Tibial nerve (tissue), 4 donors: ENCODE measurements at places on chromosomes 2 and 18.

- no peak for DNase-seq
- no peaks in the 10 kb centered on the region for H3K4me1 ChIP-seq
- no peak overlapping the region for H3K4me3 ChIP-seq
- H3K27ac ChIP-seq: no peak overlapping the region
- H3K27me3 ChIP-seq: no peaks in the 10 kb centered on the region
Observed at GRCh38 chr2:186883666-186884065, 34.7 kb upstream of the ZSWIM2 start.

DNA sequence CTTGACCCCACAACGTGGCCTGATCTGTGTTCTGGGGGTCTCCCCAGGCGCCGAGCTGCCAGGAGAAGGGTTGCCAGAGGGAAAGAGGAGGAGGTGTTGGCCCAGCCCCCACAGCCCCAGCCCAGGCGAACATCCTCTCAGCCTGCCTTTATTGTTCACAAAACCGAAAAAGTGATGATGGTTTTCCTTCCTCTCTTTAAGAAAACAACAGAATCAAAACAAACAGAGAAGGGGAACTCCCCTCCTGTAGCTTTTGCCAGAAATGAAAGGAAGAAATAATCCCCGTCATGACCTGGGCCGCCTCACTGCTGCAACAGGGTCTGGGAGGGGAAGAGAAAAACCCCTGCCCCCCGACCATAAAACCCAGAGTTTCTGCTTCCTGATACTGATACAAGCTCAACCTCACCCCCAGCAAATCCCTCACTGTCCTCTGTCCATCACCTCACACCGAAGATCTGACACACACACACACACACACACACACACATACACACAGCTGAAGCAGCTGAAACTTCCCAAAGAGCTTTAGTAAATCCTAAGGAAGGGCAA, 52.0 kb downstream of the ZFP36L2 start:
- no peaks in the 10 kb centered on the region for H3K36me3 ChIP-seq
- H3K4me3 ChIP-seq: no peak overlapping the region
- H3K27ac ChIP-seq: no peak overlapping the region
- no peaks in the 10 kb centered on the region for H3K27me3 ChIP-seq
- H3K4me1 ChIP-seq: peaks cover 43% of the 10 kb centered on the region
- DNase-seq: no peak

GRCh38 chr2:46539327-46540276, 60.2 kb downstream of the TMEM247 start:
- no peaks in the 10 kb centered on the region for H3K27me3 ChIP-seq
- no peaks in the 10 kb centered on the region for H3K36me3 ChIP-seq
- DNase-seq: no peak
- peak overlapping the region; percentile 1 for H3K27ac ChIP-seq

DNA sequence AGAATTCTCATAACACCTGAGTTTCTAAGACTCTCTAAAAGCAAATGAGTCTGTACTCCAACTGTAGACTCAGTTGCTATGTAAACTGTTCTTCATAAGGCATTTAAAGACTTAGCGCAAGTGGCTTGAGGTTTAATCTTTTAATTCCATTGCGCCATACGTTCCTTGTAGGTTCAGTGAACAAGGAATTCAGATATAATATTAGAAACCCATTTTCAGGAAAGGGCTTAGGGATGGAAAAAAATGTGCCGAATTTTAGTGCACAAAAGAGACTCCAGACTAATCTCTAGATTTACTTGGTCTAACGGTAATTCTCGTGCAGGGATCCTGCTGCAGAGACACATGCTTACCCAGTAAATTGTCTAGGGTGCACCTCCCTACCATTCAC, 268.9 kb upstream of the TANK start:
- no peak for DNase-seq
- H3K36me3 ChIP-seq: no peaks in the 10 kb centered on the region
- no peak overlapping the region for H3K4me3 ChIP-seq

DNA sequence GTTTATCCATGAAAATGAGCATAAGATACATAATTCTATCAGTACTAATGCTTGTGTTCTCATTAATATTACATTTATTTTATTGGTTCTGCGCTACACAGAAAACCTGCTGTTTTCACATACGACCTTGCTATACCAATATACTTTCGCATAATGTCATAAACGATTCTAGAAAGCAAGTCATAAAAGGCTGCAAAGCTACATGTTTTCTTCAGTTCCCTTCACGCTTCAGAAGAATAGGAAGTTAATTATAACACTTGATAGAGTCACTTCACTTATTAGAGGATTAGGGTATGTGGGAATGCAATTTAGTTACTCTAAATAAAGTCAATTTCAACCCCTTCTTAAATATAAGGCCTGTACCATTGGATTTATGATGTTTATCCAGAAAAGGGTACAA, 29.0 kb downstream of the PSME4 start:
- H3K36me3 ChIP-seq: peaks cover 38% of the 10 kb centered on the region
- H3K4me3 ChIP-seq: no peak overlapping the region
- H3K4me1 ChIP-seq: peaks cover 18% of the 10 kb centered on the region
- no peak for DNase-seq

DNA sequence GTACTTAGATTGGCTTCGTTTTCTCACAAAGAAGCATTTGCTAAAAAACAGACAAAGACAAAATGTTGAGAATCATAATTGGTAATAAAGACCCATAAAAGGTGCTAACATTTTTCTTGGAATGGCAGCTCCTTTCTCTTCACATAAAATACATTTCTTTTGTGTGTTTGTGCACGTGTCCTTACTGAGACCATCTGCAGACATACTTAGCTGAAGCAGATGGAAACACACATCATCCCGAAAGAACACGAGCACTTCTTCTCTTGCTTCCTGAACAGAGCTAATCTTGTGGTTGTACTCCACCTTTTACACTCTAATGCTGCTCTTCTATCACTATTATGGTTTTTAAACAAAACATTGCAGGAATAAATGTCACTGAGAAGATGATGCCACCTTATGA, 142.5 kb downstream of the SPHKAP start:
- H3K4me1 ChIP-seq: no peaks in the 10 kb centered on the region
- DNase-seq: no peak
- no peak overlapping the region for H3K4me3 ChIP-seq
- no peaks in the 10 kb centered on the region for H3K27me3 ChIP-seq

DNA sequence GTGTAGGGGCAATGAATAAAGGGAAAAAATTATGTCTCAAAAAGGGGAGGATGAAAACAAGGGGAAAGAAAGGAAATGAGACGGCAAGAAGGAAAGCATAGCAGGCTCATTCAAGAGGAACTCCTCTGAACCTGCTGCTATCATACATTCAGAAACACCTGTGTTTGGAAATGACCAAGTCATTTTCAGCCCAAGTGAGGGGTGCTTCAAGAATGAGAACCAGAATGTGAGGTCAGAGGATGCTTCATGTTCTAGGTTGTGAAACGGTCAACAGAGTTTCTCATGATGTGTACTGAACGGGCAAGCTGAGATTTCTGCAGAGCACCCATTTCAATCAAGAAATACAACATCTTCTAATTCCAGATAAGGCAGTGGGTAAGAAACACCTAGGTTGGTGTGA, 1367.2 kb upstream of the CELF4 start:
- H3K36me3 ChIP-seq: no peaks in the 10 kb centered on the region
- DNase-seq: no peak
- H3K4me3 ChIP-seq: no peak overlapping the region

- H3K4me3 ChIP-seq: no peak overlapping the region
- no peak overlapping the region for H3K27ac ChIP-seq
- H3K36me3 ChIP-seq: peaks cover 26% of the 10 kb centered on the region
- H3K4me1 ChIP-seq: peaks cover 11% of the 10 kb centered on the region
Observed at GRCh38 chr2:199975273-199975895, 20.0 kb downstream of the MAIP1 start.

DNA sequence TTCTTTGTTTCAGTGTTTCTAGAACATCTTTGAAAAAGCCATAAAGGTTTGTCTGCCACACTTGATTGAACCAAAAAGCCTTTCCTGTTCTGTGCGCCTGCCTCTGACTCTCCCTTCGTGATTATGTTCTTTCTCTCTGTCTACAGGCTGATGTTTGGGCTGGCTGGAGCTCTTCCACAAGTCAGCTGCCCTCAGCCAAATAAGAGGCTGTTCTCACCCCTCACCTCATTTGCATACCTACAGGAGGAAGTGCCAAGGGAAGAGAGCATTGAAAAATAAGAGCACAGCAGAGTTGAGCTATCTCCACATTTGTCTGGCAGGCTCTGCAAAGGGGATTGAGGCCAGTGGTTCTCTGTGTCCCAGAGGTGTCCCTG, 15.8 kb downstream of the INPP5D start:
- DNase-seq: no peak
- no peaks in the 10 kb centered on the region for H3K27me3 ChIP-seq
- no peak overlapping the region for H3K4me3 ChIP-seq

DNA sequence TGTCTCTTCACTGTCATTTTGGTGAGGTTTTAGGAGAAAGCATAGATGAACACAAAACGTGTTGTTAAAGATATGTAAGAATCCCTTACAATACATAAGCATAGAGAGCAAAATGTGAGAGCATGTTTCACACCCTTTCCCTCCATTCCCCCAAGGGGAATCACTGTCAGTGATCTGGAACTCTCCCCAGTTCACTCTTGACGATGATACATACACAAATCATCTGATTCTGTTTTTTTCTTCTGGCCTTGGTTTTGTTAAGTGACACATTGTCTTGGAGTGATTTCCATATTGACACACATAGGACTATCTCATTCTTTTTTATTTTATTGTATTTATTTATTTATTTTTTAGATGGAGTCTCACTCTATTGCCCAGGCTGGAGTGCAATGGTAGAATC, 53.7 kb upstream of the TANC1 start:
- H3K27ac ChIP-seq: no peak overlapping the region
- H3K36me3 ChIP-seq: no peaks in the 10 kb centered on the region
- H3K4me1 ChIP-seq: no peaks in the 10 kb centered on the region
- no peak overlapping the region for H3K4me3 ChIP-seq
- DNase-seq: no peak
- no peaks in the 10 kb centered on the region for H3K27me3 ChIP-seq

DNA sequence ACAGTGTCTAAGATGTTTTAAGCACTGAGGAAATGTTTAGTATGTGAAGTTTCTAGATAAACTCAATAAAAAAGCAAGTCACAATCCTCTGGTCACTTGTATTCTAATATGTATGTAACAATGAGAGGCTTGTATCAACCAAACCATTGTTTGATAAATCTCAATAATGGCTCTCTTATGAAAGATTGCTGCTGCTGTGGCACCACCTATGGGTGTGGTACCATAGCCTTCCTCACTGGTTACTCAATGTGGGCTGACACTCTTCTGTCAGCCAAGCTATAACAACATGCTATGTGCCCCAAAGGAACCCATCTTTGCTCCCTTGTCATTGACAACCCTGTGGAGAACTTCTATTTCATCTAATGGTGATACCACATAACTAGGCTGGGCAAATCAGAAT, 12.6 kb upstream of the RAB1A start:
- H3K36me3 ChIP-seq: no peaks in the 10 kb centered on the region
- no peak overlapping the region for H3K27ac ChIP-seq
- no peak overlapping the region for H3K4me3 ChIP-seq
- H3K4me1 ChIP-seq: no peaks in the 10 kb centered on the region
- no peaks in the 10 kb centered on the region for H3K27me3 ChIP-seq

- no peaks in the 10 kb centered on the region for H3K4me1 ChIP-seq
- no peaks in the 10 kb centered on the region for H3K36me3 ChIP-seq
Observed at GRCh38 chr2:178234648-178235047, 40.3 kb downstream of the OSBPL6 start.

DNA sequence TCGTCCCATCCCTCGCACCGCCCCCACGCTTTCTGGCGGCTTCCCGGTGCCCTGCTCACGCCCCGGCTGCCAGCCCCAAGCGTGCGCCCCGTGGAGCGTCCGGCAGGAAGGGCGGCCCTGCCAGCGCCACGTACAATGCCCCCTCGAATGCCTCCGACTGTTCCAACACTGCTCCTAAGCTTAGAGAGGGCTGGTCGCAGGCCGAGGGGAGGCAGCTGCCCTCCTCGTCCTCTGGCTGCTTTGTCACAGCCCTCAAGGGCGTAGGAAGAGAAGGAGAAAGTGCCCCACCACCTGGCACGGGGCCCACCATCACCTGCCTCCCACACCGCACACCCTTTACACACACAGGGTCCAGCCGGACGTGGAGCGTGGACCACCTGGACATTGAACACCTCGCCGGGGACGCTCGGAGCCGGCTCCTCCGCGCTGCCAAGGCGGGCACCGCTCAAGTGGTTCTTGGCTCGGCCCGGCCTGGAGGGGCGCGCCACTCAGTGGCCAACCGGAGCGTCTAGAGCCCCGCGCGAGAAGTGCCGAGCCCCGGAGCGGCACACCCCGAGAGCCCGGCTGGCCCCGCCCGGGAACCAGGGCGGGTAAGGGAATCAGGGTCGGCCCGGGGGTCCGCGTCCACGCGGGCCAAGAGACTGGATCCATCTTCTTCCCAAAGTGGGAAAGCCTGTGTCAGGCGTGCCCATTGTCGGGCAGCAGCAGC, 830 bp downstream of the DNER start:
- H3K4me3 ChIP-seq: no peak overlapping the region
- no peaks in the 10 kb centered on the region for H3K27me3 ChIP-seq
- no peaks in the 10 kb centered on the region for H3K36me3 ChIP-seq
- no peaks in the 10 kb centered on the region for H3K4me1 ChIP-seq
- no peak overlapping the region for H3K27ac ChIP-seq
- no peak for DNase-seq

DNA sequence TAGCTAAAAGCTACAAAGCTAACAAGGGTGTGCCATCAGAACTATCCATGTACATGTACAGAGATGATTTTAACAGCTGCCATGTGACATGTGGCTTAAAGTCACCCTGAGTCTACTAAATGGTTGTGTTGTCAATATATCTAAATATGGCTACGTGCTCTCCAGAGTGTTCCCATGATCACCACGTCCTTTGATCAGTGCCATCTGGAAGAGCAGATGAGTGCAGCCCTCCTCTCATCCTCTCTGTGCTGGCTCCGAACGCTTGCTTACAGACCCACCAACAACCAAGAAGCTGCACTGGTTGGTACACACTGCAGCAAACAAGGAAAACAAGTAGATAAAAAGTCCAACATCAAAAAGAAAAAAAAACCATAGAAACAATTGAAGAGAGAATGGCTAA, 88.6 kb upstream of the NARS1 start:
- no peaks in the 10 kb centered on the region for H3K36me3 ChIP-seq
- no peaks in the 10 kb centered on the region for H3K27me3 ChIP-seq
- no peaks in the 10 kb centered on the region for H3K4me1 ChIP-seq

- H3K36me3 ChIP-seq: no peaks in the 10 kb centered on the region
- DNase-seq: peak; percentile 5
- peaks cover 26% of the 10 kb centered on the region for H3K4me1 ChIP-seq
- no peak overlapping the region for H3K27ac ChIP-seq
Observed at GRCh38 chr2:241000831-241001321, 2.5 kb downstream of the SNED1 start.

DNA sequence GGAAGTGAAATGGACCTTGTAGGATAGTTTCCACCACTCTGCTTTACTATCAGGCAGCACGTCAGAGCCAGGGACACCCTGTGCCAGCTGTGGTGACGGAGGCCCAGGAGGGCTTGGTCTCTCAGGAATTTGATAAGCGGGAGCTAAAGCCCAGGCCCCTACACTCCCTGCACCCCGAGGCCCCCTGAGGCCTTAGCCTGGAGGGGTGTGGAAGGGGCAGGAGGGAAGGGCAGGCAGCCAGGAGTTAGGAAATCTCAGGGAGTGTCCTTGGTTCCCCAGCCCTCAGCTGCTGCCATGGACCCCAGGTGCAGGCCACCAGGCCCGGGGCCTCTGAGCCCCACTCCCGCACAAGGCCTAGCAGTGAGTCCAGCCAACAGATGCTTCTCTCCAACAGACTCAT, 38.2 kb downstream of the PDIA6 start:
- H3K36me3 ChIP-seq: no peaks in the 10 kb centered on the region
- no peaks in the 10 kb centered on the region for H3K4me1 ChIP-seq
- no peak for DNase-seq
